ENCODE measurements at places on chromosomes 13 and 19. TPM values are rescaled to one million over a fixed set of nuclear protein-coding genes. Genes with fewer than 3 reads are reported as not detected.

DNA sequence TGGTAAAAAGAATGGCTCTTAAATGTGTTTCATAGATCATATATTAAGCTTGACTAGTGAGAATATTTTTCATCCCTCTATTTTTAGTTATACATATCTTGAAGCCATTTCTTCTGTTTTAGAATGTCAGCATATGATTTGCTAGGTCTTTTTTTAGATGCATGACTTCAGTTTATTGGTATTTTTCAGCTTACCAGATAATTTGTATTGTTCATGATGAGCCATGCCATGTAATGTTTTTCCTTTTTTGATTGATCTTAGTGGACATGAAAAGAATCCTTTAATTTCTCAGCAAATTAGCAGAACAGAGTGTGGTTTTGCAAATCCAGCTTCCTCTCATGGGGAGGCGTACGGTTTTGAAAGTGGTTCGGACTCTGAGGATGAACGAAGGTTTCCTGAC lies 168.5 kb downstream of the LMO7 start:
- no peak for DNase-seq

GRCh38 chr19:41172297-41173164 lies 20.5 kb upstream of the CYP2S1 start:
- no peak for DNase-seq

- DNase-seq = peak; percentile 67
These were observed 598 bp upstream of the LPAR2 start for GRCh38 chr19:19628501-19629134.

DNA sequence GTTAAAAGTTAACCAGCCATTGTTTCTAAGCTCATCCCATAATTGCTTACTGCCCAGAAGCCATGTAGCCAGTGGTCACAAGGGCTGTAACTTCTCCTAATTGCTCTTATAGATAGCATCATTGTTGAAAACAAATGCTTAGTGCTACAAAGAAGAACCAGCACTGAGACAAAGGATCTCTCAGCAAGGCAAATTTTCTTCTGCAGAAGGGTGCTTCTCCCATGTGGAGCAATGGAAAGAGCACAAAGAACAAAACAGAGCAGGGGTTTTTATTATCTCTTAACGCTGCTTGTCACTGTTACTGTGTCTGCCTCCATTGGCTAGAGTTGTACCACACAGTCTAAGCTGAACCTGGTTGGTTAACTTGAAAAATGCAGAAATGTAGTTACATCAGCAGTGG lies 1036.8 kb downstream of the UQCRFS1 start:
- DNase-seq = no peak

The FAAP24 gene
- 1.7 TPM for total RNA-seq

- no peak for DNase-seq
These were observed 65.9 kb upstream of the KLF12 start for GRCh38 chr13:74200081-74200480.

The CRB3 gene
- 2.7 TPM for total RNA-seq
